Spinal cord (tissue), 10 donors: ENCODE measurements at places on chromosomes 1 and 21.

DNA sequence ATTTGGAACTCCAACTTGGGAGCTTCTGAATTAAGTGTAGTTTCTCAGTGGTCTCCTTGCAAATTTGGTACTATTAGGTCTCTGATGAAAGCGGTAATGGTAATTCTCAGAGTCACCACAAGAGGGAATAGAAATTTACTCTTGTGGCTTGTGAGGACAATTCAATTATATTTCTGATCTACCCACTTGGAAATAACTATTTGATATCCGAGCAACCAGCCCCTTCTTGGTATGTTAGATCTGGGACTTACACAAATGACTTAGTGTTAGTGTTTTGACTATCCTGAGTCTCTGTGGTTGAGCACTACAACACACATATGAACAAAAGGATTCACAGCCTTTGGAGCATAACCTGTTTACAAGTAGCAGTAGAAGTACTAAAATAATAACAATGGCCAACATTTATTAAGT lies 68.1 kb downstream of the RPS6KA1 start:
- peak; percentile 73 for DNase-seq
- H3K4me1 ChIP-seq: no peaks in the 10 kb centered on the region
- H3K4me3 ChIP-seq: no peak overlapping the region
- no peaks in the 10 kb centered on the region for H3K27me3 ChIP-seq
- H3K27ac ChIP-seq: no peak overlapping the region

- no peak for DNase-seq
- H3K4me3 ChIP-seq: peak overlapping the region; percentile 63
- H3K4me1 ChIP-seq: peaks cover 74% of the 10 kb centered on the region
- H3K27ac ChIP-seq: peak overlapping the region; percentile 42
- no peaks in the 10 kb centered on the region for H3K27me3 ChIP-seq
Observed at GRCh38 chr1:32335535-32335789, 571 bp downstream of the MARCKSL1 start.

DNA sequence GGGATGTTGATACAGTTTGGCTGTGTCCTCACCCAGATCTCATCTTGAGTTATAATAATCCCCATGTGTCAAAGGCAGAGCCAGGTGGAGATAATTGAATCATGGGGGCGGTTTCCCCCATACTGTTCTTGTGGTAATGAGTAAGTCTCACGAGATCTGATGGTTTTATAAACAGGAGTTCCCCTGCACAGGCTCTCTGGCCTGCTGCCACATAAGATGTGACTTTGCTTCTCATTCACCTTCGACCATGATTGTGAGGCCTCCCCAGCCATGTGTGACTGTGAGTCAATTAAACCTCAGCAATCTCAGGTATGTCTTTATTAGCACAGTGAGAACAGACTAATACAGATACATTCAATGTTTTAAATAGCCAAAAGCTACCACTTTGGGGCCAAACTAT lies 41.1 kb downstream of the SLC35F3 start:
- no peaks in the 10 kb centered on the region for H3K27me3 ChIP-seq
- H3K36me3 ChIP-seq: no peaks in the 10 kb centered on the region
- H3K4me1 ChIP-seq: no peaks in the 10 kb centered on the region
- H3K27ac ChIP-seq: no peak overlapping the region
- DNase-seq: no peak
- no peak overlapping the region for H3K4me3 ChIP-seq

- DNase-seq: no peak
- no peaks in the 10 kb centered on the region for H3K27me3 ChIP-seq
- H3K27ac ChIP-seq: no peak overlapping the region
- H3K4me1 ChIP-seq: peaks cover 29% of the 10 kb centered on the region
- H3K36me3 ChIP-seq: peaks cover 66% of the 10 kb centered on the region
Observed at GRCh38 chr1:150966011-150966410, 8.6 kb downstream of the CERS2 start.

- no peaks in the 10 kb centered on the region for H3K36me3 ChIP-seq
- H3K27ac ChIP-seq: no peak overlapping the region
- H3K27me3 ChIP-seq: peaks cover 2% of the 10 kb centered on the region
- DNase-seq: no peak
Observed at GRCh38 chr1:25081496-25081895, 150.8 kb downstream of the SYF2 start.

DNA sequence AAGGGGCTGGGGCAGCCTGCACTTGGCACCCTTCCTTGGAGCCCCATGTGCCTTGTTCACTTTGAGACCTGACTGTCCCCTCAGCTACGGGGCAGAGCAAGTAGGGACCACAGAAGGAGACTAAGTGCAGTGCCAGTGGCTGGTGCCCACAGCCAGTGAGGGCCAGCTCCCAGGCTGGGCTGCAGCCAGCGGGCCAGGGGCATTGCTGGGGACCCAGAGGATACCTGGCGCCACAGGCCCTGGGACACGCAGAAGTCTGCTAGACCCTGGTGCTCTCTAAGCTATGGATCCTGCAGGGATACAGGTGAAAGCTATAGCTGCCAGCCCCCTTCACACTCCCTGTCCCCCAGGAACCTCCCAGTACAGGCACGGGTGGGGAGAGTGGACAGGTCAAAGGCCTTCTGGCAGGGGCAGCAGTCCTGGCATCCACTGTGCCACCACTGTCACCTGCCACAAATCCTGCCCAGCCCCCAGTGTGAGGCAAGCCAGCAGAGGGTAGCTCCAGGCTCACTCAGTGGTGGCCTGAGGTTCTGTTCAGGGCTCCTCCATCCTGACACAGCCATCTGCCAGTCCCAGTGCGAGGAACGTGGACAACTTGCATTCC lies 1.3 kb downstream of the CLCNKA start:
- no peaks in the 10 kb centered on the region for H3K36me3 ChIP-seq
- peaks cover 2% of the 10 kb centered on the region for H3K27me3 ChIP-seq
- H3K27ac ChIP-seq: no peak overlapping the region
- H3K4me3 ChIP-seq: no peak overlapping the region
- peaks cover 29% of the 10 kb centered on the region for H3K4me1 ChIP-seq
- DNase-seq: no peak

DNA sequence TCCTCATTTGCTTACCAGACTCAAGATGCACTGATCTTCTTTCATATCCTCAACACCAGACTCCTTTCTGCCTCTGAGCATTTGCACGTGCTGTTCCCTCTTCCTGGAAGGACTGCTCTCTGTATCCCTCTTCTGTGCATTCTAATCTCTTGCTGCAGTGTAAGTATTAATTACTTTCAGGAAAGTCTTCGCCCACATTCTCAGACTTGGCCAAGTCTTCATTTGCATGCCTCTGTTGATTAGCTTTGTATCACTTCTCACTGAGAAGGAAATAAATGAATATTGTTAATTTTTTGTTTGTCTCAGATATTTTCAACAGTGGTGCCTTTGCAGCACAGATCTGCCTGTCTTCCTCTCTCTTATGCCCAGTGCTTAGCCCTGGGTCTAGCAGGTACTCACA lies 50.3 kb upstream of the RAB3GAP2 start:
- no peak overlapping the region for H3K27ac ChIP-seq
- no peak overlapping the region for H3K4me3 ChIP-seq
- H3K36me3 ChIP-seq: no peaks in the 10 kb centered on the region
- no peak for DNase-seq
- H3K27me3 ChIP-seq: no peaks in the 10 kb centered on the region

- no peaks in the 10 kb centered on the region for H3K4me1 ChIP-seq
- no peaks in the 10 kb centered on the region for H3K36me3 ChIP-seq
- no peak for DNase-seq
- H3K27me3 ChIP-seq: no peaks in the 10 kb centered on the region
Observed at GRCh38 chr1:66464802-66465201, 69.2 kb upstream of the SGIP1 start.

DNA sequence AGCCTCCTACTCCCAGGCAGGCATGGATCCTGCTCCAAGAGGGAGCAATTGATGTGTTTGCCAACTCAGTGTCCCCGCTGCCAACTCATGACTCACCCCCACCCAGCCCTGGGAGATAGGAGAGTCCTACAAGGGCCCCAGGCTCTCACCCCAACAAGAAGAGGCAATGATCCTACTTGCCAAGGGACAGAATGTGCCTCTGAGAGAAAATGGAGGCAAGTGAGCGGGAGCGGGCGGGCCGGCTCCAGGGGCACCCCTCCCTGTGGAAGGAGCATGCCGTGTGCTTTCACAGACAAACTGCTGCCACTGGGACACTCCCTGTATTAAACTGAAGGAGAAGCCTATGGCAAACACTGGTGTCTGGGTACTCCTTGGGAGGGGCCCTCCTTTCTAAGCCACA lies 16.7 kb downstream of the PKP1 start:
- H3K36me3 ChIP-seq: no peaks in the 10 kb centered on the region
- DNase-seq: no peak
- H3K4me1 ChIP-seq: peaks cover 6% of the 10 kb centered on the region
- H3K27me3 ChIP-seq: peaks cover 2% of the 10 kb centered on the region
- H3K4me3 ChIP-seq: no peak overlapping the region
- H3K27ac ChIP-seq: no peak overlapping the region

- no peaks in the 10 kb centered on the region for H3K27me3 ChIP-seq
- H3K27ac ChIP-seq: no peak overlapping the region
- H3K36me3 ChIP-seq: no peaks in the 10 kb centered on the region
- H3K4me3 ChIP-seq: no peak overlapping the region
Observed at GRCh38 chr1:118321840-118322239, 136.8 kb upstream of the SPAG17 start.

DNA sequence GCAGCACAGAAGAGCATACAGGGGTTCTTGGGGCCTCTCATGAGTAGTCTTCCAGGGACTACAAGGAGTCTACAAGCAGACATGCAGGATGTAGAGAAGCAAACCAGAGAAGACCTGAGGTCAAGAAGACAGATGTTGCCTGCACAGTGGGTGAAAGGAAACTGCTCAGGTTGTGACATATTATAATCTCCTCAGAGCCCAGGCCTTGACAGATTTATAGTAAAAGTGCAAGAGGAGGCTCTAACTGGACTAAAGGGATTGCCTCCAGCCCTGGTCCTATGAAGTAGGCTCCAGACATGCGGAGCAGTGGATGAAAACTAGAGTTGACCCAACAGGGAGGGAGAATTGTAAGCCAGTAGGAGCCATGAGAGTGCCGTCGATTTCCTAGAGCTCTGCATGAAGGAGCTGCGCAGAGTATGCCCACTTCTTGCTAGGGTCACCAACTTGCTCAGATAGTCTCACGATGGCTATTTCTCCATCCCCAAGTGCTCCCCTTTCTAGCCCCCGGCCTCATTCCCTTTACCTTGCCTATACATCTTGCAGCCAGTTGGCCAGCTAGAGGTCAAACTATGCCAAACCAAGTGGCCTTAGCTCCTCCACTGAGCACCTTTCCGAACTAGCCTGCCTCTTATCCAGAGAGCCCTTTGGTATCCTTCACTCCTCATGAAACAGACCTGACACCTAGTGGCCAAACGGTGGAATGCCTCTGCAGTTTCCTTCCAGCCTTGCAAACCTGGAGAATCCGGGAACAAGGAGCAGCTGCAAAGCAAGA lies 36.2 kb upstream of the IPO9 start:
- no peak overlapping the region for H3K4me3 ChIP-seq
- H3K27ac ChIP-seq: peak overlapping the region; percentile 76
- peak; percentile 69 for DNase-seq
- H3K4me1 ChIP-seq: peaks cover 19% of the 10 kb centered on the region
- peaks cover 49% of the 10 kb centered on the region for H3K36me3 ChIP-seq

GRCh38 chr1:52856026-52856425 lies 13.5 kb downstream of the ZYG11A start:
- no peaks in the 10 kb centered on the region for H3K27me3 ChIP-seq
- H3K4me3 ChIP-seq: no peak overlapping the region

DNA sequence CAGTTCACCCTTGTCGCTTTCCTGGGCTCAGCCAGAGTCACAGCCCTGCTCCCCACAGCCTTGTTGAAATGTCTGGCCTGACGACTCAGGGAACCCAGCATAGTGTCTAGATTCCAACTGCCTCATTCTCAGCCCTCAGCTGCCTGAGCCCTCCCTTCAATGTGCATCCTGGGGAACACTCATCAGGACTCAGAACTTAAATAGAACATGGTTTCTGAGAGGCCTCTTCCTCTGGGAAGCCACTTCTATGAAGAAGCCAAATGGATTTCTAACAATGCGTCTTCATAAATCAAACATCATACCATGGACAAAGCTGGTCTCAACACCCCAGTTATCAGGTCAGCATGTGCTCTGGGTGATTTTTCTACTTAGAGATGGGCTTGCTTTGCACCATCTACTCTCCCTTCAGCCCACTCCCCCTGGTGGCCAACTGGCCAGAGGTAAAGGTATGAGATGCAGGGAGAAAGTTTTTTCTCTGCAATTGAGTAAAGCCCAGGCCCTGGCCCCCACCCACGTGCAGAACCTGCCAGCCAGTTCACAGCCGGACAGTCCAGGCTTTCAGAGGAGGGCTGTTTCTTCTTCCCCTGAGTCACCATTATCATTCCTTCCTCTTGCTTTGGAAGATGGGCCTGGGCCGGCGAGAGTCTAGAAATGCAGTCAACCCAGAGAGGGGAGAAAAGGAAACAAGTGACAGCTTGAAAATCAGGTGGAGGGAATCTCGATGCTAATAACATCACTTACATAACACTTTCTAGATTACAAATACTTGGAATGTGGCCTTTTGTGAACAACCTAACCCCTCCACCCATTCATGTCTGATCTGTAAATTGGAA lies 32.1 kb downstream of the CD244 start:
- no peaks in the 10 kb centered on the region for H3K36me3 ChIP-seq
- no peaks in the 10 kb centered on the region for H3K4me1 ChIP-seq
- no peak overlapping the region for H3K27ac ChIP-seq
- H3K27me3 ChIP-seq: no peaks in the 10 kb centered on the region

DNA sequence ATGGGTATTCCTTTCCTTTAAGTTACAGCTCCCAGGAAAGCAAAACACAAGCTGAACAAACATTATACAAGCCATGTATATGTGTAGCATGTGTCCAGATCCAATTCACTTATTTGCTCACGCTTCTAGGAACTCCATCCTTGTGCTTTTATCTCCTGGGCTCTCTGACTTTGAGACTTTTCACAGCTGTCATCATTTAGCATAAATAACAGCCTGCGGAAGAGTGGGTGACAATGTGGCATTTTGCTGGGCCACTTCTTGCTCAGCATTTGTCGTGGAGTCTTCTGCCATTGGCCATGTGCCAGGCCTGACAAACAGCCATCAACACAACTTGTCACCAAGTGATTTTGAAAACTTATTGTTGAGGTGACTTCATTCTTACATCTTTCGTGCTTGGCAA lies 164.3 kb downstream of the KIF26B start:
- H3K36me3 ChIP-seq: no peaks in the 10 kb centered on the region
- no peak overlapping the region for H3K27ac ChIP-seq
- no peak overlapping the region for H3K4me3 ChIP-seq
- H3K4me1 ChIP-seq: peaks cover 5% of the 10 kb centered on the region
- no peaks in the 10 kb centered on the region for H3K27me3 ChIP-seq
- no peak for DNase-seq

DNA sequence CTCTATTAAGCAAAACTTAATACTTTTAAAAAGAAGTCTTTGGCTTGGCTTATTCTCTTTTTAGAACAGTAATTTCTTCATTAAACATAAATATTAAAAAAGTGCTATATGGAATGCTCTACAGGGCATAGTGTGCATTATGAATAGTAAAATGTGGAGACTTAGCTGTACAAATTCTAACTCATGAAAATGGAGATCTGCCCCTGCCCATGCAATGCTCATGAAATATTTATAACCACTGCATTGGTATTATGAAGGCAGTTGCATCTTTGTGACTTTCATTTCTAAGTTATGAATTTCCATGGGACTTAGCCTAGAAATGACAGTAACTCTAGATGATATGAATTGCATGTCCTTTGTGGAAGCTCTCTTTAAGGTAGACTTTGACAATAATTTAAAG lies 586.0 kb downstream of the PTBP2 start:
- no peaks in the 10 kb centered on the region for H3K36me3 ChIP-seq
- no peak overlapping the region for H3K4me3 ChIP-seq
- H3K27me3 ChIP-seq: no peaks in the 10 kb centered on the region

GRCh38 chr1:193185211-193185610 lies 1.2 kb downstream of the B3GALT2 start:
- H3K4me1 ChIP-seq: peaks cover 3% of the 10 kb centered on the region
- peak; percentile 21 for DNase-seq
- H3K36me3 ChIP-seq: no peaks in the 10 kb centered on the region

- peaks cover 21% of the 10 kb centered on the region for H3K27me3 ChIP-seq
- peaks cover 53% of the 10 kb centered on the region for H3K4me1 ChIP-seq
- H3K27ac ChIP-seq: no peak within 1 kb of the TSS
- no peaks in the 10 kb centered on the region for H3K36me3 ChIP-seq
- peak within 1 kb of the TSS; percentile 50 for H3K4me3 ChIP-seq
- no peak for DNase-seq
Observed at GRCh38 chr1:111989531-111990025, at the start of gene KCND3. Gene KCND3, minus strand, starts transcription at chr1:111989668.
